B cell (primary cell): ENCODE measurements at places on chromosomes 5 and 9. TPM values are rescaled to one million over a fixed set of nuclear protein-coding genes. Genes with fewer than 3 reads are reported as not detected.
A peak's percentile ranks its signal among the peaks of the same experiment; 100 is the strongest.

DBH gene
- total RNA-seq, result not detected in 2 replicates

TRIM7 gene
- 5.6 and 7.4 TPM in 2 replicates for total RNA-seq

GRCh38 chr5:135671052-135671705, 92.4 kb upstream of the CXCL14 start:
- DNase-seq, result no peak

DNA sequence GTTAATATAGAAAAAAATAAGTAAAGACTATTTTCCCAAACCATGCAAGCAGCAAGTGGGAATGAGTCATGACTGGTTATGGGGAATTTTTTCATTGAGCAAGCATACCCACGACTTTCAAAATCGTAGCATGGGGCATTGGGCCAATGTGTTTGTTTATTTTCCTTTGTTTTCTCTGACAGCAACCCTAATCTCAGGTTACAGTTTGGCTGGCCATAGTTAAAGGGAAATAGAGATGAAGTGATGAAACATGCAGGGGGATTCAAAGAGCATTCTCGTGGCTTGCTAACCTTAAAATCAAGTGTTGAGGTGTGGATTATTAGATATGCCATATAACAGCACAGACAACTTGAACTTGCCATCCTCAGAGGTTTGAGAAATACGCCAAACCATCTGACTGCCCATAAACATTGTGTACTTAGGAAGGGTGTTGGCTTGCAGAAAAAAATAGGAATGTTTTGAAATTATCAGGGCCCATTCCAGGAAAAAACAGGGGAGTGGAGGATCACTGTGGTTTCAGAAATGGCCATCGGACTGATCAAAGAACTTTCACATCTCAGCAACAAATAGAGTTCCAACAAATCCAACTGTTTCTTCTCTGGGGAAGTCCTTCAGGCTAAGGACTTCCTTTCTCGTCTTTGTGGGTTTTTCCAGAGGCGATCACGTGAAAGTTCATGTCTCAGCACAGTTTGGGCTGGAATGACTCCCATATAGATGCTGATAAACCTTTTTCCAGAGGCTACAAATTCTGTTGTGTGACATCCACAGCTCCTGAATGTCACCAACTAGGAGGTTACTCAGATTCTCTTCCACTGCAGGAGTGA, 259.1 kb downstream of the SYK start:
- no peak for DNase-seq

DNA sequence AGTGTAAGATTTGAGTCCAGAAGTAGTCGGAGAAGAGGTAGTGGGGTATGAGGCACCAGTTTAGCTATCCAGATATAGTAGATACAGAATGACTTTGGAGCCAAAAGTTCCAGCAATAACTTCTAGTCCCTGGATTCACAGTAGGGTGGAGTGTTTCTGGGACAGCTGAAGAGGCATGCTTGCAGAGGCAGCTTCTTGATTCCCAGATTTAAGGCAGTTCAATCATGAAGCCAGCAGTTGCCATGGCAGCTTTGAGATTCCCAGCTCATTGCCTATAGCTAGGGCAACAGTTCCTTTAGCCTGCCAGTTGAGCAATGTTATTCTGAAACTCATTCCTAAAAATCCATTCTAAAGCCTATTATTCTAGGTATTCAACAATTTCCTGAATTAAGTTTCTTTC, 79.2 kb downstream of the LIX1 start:
- DNase-seq, result no peak

- DNase-seq, result no peak
Observed at GRCh38 chr5:157020511-157021222, 38.2 kb downstream of the HAVCR1 start.

- DNase-seq, result no peak
Observed at GRCh38 chr5:37724395-37725125, 115.3 kb downstream of the GDNF start.

DNA sequence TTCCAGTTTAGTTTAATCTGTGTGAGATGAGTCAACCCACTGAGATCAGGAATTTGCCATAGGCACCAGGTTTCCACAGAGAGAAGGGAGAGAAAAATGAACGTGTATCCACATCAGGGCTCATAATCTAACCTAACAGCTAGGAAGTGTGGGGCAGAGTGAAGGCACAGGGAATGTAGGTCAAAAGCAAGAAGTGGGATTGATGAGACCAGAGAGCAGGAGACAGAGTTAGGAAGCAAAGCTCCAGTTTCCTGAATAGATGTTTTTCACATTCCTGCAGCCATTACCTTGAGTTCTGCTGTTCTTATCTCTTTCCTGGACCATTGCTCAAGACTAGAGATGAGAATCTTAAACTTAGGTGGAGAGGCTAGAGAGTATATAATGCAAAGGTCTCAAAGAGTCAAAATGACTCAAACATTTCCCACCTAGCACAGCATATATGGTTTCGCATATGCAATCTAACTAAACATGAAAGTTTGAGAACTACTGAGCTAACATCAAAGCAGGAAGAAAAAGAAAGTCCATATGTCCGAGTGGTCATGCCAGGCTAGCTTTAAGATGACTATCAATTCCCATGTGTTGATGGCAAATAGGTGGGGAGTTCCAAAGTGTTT, 41.1 kb upstream of the GNAQ start:
- DNase-seq, result no peak

DNA sequence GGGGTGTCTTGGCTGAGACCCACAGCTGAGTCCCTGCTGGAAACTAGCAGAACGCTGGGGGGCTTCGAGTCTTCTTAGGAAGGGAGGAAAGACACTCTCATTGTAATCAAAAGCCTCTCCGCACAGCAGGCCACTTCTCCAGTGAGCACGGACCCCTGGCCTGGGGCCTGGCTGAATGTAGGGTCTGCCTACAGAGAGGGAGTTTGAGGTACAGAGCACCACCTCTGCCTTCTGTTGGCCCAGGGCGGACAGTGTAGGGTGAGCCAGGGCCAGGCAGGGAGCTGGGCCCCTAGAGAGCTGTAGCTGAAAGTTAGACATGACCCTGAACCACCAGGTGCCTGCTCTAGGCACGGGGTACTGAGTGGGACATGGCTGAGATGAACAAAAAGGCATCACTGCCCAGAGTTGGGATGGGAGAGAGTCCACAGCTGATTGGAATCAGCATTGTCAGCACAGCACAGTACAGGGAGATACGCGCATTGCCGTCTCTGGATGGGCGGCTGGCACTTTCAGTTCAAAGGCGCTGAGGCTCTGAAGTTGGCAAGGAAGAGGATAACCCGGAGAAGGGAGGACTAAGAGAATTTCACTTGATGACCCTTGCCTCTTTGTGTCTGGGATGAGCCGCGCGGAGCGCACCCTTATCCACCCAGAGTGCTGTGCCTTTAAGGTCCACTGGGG, 363 bp upstream of the SLC25A48 start:
- DNase-seq, result no peak

- peak; percentile 16 for DNase-seq
Observed at GRCh38 chr5:59666440-59667068, 227.0 kb downstream of the PDE4D start.

DNA sequence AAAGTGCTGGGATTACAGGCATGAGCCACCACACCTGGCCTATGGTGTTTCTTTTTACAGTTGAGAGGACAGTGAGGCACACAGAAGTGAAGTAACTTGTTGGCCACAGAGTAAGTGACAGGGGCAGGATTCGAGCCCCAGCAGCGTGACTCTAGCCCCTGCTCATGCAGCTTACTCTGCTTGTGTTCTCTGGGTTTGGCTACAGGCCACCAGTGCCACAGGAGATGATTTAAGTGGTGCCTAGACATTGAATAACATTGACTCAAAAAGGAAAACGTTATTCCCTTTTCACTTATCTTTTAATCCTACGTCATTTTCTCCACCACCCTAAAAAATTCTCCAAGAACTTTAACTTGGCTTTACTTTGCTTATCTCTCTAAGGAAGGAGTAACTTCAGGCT, 61.4 kb downstream of the SNX24 start:
- DNase-seq, result no peak
